ENCODE measurements at places on chromosomes 1 and 21. TPM values are rescaled to one million over a fixed set of nuclear protein-coding genes. Genes with fewer than 3 reads are reported as not detected.

CCSAP gene
- 11.7 TPM for total RNA-seq

PADI1 gene
- total RNA-seq, result not detected

CELA3B gene
- not detected for total RNA-seq

CSMD2 gene
- not detected for total RNA-seq

S100A2 gene
- total RNA-seq, result not detected

HAO2 gene
- not detected for total RNA-seq

LY9 gene
- total RNA-seq, result 104 TPM

CALML6 gene
- 1.2 TPM for total RNA-seq
